ENCODE measurements at places on chromosomes 7 and 10.

DNA sequence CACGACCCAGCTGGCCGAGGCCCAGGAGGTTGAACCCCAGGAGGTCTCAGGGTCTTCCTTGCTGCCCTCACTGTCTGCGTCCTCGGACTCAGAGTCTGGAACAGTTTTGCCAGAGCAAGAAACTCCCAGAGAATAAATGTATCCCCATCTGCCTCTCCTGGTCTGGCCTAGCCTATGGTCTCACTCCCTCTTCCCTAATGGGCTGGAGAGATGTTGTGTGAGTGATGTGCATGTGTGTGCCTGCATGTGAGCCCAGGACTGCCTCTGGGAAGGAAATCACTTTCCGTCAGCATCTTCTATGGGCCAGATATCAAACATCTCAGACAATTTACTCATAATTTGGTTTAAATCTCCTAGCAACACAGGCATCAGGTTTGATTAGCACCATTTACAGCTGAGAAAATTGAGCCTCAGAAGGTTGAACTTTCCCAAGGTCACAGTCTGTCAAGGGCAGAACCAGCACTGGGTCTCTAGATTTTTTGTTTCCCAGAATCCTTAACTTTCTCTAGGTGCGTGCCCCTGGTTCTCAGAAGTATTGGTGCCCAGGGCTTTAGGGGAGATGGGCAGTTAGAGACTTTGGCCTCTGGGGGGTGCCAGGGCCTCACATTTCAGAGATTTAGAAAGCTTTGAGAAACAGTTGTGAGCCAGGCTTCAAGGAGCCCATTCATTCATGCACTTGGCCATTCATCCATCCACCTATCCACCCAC is 4.9 kb downstream of the TMEM270 start:
- peak; percentile 35 for DNase-seq

DNA sequence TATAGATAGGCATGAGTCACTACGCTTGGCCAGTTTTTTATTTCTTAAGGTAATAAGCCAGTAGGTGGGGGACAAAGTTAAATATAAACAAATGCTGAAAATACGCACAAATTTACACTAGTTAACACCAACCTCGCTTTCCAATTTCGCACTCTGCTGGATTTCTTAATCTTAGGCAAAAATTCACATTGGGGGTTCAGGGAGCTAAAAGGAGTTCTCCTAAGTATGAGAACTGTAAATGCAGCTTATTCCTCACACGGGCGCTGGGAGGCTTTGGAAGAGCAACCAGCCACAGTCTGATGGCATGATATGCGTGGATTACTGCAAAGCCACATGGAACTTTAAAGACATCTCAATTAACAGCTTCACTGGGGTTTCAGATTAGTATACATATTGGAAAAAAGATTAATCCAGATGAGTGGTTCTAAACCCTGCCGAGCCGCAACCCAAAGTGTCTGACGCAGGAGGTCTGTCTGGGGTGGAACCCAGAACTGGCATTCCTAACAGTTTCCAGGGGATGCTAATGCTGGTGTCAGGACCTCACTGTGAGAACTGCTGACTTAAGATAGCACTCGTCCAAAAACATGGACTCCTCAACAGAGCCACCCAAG is 16.2 kb downstream of the TNS3 start:
- no peak for DNase-seq

DNA sequence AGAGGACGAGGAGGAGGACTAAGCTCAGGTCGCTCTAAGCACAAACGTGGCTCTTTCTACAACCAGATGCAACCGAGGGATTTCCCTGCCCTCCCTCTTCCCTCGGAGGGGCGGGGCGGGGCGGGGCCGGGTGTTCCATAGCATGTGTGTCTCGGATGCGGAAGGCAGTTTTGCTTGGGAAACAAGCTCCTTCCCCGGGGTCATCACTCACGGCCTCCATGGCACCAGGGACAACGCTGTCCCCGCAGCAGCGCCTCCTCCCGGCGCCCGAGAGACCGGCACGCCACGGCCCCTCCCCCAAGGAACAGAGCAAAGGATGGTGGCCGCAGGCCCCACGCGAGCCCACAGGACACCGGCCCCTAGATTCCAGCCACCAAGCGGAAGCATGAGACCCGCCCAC is 110.5 kb downstream of the PAXIP1 start:
- DNase-seq: peak; percentile 23

GRCh38 chr10:84605802-84606201 is 277.4 kb downstream of the CCSER2 start:
- DNase-seq: no peak

GRCh38 chr7:101531726-101532357 is 97.3 kb downstream of the MYL10 start:
- peak; percentile 27 for DNase-seq

GRCh38 chr10:86419101-86419500 is 52.5 kb upstream of the GRID1 start:
- DNase-seq: no peak

DNA sequence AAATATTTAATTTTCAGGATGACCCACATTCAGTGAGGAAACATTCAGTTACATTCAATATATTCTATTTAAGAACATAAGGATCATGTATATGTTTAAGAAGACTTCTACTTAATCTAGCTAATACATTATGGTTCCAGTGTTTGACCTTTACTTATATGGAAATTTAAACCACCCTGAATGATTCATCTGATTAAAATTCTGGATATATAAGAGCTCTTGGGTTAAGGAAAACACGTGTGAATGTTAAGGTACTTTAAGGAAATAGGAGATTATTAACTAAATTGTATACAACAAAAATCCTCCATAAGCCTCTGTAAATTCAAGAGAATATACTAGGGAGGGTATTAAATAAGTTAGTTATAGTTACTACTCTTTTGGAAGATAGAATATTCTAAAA is 40.9 kb downstream of the HDAC9 start:
- no peak for DNase-seq

DNA sequence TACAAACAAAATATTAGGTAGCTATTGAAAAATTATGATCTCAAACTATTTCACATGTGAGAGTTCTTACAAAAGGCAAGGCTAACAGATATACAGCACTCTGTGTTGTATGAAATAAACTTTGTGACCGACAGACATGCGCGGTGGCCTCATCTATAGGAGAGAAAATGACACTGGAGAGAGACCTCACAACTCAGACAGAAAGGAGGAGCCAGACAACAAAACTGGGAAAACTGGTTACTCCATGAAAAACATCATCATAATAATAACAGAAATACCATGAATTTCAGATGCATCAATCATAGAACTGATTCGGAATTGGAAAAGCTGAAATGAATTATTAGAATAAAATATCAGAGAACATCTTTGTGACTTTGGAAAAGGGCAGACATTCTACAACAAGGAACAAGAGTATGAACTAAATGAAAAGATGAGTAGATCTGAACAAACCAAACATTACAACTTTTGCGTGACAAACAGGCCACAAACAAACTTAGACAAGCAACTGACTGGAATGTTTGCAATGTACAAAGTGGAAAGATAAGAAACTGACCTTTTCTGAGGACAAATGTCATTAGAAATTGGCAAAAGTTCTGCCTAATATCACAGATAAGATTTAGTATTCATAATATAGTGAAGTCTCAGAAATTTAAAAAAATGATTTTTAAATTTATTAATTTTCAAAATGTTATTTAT is 69.3 kb downstream of the TNS3 start:
- no peak for DNase-seq

- no peak for DNase-seq
These were observed 41.8 kb downstream of the VIPR2 start for GRCh38 chr7:159102681-159103381.

- DNase-seq: no peak
These were observed 47.7 kb upstream of the LYZL1 start for GRCh38 chr10:29240986-29241660.

- DNase-seq: no peak
These were observed 85.6 kb upstream of the KDM7A start for GRCh38 chr7:140262242-140262903.

DNA sequence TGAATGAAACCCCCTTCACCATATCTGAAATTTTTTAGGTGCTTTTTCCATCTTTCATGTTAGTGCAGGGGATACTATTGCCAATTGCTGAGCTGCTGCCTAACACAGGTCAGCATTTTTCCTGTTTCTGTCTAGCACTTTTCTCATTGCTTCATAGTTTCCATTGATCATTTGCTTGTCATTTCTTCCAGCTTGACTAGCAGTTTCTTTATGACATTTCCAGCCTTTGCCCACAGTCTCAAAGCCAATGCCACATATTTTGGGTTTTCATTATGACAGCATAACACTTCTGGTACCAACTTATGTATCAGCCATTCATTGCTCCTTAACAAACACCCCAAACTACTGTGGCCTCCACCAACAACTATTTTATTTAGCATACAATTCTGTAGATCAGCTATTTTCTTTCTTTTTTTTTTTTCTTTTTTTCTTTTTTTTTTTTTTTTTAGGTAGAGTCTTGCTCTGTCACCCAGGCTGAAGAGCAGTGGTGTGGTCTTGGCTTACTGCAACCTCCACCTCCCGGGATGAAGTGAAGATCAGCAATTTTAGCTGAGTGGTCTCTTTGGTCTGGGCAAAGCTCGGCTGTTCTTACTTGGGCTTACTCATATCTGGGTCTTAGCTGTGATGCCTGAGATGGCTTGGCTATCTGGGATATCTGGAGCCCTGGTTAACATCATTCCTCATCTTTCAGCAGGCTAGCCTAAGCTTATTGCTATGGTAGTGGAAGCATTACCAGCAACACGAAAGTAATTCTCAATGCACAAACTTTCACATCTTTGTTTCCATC is 102.3 kb downstream of the EPC1 start:
- DNase-seq: no peak

DNA sequence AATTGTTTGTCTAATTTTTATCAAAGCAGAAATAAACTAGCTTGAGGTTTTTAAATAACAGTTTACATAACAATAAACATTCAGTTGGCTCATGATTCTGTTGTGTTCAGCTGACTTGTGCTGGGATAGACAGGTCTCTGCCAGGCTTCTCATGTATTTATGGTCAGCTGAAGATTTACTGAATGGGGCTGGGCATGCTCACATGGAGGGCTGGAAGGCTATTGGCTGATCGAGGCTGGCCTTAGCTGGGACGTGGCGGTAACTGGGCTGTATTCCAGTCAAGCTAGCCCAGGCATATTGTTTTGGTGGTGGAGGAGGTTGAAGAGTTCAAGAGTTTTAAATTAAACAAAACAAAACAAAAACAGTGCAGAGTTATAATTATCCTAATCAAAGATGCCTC is 251.0 kb upstream of the MTPN start:
- no peak for DNase-seq

DNA sequence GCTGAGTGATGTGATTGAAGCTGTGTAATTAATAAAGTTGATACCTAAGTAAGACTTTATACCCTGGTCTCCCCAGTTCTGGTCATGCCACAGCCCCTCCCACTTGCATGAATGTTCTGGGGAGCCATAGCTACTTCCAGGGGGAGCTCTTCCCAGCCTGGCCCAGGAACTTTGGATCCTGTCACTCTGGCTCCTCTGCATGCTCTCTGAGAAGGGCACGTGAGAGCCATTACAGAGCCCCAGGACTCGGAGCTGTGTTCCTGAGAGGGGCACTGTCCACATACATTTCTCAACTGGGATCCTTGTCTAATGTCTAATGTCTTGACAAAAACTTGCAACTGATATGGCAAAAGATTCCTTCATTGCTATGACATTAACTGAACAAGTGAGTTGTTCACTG is 173.9 kb upstream of the NPY start:
- no peak for DNase-seq

- no peak for DNase-seq
These were observed 205.6 kb upstream of the ETV1 start for GRCh38 chr7:14195079-14195478.

- DNase-seq: peak; percentile 63
These were observed 38.1 kb downstream of the CTTNBP2 start for GRCh38 chr7:117835016-117835664.

DNA sequence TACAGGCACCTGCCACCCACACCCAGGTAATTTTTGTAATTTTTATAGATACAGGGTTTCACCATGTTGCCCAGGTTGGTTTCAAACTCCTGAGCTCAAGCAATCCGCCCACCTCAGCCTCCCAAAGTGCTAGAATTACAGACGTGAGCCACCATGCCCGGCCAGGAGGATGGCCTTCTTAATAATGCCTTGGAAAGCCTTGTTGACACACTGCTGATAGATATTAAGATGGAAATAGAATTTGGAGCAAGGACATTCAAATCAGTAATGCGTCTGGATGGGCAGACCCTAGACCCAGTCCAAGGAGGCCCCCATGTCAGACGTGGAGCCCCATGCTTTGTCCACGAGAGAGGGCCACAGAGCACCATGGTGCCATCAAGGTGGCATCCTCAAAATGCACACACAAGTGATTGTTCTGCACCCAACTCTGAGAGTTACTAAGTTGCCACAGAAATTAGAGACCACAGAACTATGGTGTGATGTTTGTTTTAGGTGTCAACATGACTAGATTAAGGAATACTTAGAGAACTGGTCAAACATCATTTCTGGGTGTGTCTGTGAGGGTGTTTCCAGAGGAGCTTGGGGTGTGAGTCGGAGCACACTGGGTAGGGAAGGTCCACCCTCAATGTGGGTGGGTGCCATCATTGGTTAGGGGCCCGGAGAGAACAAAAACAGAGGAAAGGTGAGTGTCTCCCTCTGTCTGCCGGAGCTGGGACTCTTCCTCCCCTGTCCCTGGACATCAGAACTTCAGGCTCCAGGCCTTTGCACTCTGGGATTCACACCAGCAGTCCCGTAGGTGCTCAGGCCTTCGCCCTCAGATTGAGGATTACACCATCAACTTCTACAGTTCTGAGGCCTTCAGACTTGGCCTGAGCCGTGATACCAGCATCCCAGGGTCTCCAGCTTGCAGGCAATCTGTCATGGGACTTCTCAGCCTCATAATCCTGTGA is 34.5 kb downstream of the EBF3 start:
- no peak for DNase-seq

- DNase-seq: no peak
These were observed 156.3 kb upstream of the GRB10 start for GRCh38 chr7:50939021-50939420.

- DNase-seq: no peak
These were observed 96.5 kb upstream of the INSYN2A start for GRCh38 chr10:127292888-127293287.

GRCh38 chr7:113936535-113936934 is 17.7 kb upstream of the PPP1R3A start:
- no peak for DNase-seq

GRCh38 chr10:100724531-100725027 is 20.8 kb upstream of the PAX2 start:
- DNase-seq: no peak

GRCh38 chr7:57579454-57579853 is 129.5 kb downstream of the ZNF716 start:
- DNase-seq: no peak
